ENCODE measurements at places on chromosomes 13 and 19.

GRCh38 chr13:96533408-96533807, 443.5 kb downstream of the HS6ST3 start:
- no peak for DNase-seq

GRCh38 chr19:3296034-3296433, 70.3 kb upstream of the NFIC start:
- no peak for DNase-seq

DNA sequence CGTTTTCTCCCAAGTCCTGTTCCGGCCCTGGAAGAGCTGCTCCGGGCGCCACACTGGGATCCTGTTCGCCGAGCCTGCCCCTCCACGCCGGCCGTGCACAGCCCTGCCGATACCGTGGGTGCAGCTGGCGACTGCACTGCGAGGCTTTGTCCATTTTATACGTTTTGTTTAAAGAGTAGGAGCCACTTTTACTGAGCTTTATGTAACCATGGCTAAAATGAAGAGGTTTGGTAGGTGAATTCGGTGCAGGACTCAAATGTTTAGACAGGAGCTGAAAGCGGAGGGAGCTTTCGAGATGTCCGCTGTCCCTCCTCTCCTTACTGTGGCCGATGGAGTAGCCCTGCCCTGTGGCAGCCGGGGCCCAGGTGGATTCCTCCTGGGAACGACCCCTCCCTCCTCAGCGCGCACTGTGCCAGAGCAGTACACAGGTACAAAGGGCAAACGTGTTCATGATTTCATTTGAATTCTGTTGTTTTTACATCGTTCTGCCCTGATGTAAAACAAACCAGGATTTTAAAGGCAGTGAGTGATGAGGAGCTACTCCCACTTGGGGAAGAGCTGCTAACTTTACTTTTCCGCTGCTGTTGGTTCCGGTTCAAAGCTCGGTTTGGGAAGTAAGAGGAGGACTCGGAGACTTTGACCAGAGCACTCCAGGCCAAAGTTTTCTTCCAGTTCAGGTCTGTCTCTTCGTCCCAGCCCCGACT, 1.7 kb downstream of the COL4A2 start:
- DNase-seq, result no peak

- DNase-seq, result no peak
Measured at GRCh38 chr19:17522988-17523872, 11.8 kb downstream of the PGLS start.

GRCh38 chr19:36973021-36973843, 57.1 kb downstream of the ZNF568 start:
- no peak for DNase-seq

DNA sequence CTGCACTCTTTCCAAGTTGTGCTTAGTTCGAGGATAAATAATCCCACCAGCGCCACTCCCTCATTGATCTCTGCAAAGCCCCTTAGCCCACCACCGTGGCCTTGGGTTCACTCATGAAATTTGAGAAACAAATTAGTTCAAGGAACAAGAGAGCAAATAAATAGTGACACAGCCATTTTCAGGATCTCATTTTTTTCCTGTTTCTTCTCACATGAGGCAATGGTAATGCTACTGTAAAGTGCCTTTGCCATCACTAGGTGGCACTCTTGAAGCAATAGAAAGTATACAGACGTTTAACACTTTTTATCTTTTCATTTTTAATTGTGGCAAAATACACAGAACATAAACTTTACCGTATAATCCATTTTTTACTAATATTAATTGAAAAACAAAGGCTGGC, 76.8 kb upstream of the ZNF835 start:
- DNase-seq, result peak; percentile 47

GRCh38 chr13:71922194-71922593, 55.2 kb upstream of the DACH1 start:
- no peak for DNase-seq

DNA sequence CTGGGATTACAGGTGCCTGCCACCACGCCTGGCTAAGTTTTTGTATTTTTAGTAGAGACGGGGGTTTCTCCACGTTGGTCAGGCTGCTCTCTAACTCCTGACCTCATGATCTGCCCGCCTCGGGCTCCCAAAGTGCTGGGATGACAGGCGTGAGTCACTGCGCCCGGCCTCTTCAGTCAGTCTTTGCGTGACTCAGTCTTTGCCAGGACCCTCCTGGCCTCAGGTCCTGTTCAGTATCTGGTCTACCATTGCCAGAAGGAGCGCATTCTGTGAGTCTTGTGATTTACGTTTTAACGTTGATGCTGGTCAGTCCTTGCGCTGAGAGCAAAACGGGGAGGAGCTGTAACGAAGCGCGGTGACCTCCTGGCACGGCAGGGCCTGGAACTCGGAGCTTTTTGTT, 7.6 kb upstream of the HMG20B start:
- peak; percentile 46 for DNase-seq

DNA sequence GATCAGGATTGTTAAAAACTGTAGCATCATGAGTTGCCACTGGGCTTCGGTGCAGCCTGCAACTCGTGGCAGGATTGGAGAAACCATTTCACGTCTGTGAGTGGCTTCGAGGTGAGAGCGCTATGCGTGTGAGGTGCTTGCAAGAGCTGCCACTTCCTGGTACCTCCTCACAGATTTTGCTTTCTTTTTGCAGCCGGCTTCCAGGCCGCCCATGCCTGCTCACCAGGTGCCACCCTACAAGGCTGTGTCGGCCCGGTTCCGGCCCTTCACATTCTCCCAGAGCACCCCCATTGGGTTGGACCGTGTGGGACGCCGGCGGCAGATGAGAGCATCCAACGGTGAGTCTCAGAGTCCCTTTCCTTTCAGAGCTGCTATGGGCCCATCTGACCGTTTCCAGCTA, 57.9 kb upstream of the C1QTNF9 start:
- no peak for DNase-seq

DNA sequence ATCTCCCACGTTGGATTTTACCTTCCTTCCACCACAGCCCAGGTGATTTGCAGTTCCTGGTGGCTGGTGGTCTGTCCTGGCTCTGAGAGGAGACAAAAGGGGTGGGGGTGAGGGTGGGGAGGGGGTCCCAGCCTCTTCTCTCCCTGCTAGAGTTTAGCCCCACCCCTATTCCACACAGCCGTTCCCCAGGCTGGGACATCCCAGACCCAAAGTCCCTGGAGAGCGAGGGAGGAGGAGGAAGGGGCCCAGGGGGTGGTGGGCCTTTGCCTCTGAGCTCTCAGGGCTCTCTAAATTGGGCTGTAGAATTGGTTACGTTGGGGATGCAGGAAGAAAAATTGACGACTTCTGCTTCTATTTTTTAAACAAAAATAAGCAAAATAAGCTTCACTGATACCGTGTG, 81.9 kb downstream of the SLC6A16 start:
- no peak for DNase-seq

GRCh38 chr19:37227996-37228395, 10.0 kb downstream of the ZNF383 start:
- no peak for DNase-seq

DNA sequence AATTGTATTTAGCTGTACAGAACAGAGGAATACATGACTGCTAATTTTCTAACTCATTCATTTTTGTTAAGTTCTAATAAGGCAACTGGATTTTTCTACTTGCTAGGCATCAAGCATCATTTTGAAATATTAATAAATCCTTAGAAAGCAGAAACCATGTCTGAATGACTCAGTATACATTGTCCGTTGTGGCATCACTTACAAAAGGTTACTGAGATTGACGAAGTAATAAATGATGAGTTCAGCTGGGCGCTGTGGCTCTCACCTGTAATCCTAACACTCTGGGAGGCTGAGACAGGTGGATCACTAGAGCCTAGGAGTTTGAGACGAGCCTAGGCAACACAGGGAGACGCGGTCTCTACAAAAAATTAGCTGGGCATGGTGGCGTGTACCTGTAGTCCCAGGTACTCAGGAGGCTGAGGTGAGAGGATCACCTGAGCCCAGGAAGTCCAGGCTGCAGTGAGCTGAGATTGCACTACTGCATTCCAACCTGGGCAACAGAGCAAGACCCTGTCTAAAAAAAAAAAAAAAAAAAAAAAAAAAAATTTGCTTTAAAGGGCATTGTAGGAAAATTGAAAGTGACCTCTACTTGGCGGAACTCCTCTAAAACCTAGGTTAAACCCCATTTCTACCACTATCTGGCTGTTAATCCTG, 36.6 kb downstream of the LHFPL6 start:
- DNase-seq, result no peak

- DNase-seq, result no peak
Measured at GRCh38 chr13:25910991-25911419, 140.8 kb downstream of the SHISA2 start.

DNA sequence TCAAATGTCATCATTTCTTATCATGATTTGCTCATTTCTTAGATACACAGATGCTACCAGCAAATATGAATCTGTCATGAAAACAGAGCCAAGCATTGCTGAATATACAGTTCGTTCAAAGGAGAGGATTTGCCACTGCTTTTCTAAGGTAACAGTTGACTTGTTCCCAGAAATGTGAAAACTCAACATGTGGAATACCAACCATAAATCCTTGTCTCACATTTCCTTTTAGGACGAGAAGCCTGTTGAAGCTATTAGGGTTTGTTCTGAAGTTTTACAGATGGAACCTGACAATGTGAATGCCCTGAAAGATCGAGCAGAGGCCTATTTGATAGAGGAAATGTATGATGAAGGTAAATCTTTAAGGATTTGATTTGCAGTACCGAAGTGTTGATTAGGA, 86.7 kb downstream of the DNAJC3 start:
- DNase-seq, result no peak

DNA sequence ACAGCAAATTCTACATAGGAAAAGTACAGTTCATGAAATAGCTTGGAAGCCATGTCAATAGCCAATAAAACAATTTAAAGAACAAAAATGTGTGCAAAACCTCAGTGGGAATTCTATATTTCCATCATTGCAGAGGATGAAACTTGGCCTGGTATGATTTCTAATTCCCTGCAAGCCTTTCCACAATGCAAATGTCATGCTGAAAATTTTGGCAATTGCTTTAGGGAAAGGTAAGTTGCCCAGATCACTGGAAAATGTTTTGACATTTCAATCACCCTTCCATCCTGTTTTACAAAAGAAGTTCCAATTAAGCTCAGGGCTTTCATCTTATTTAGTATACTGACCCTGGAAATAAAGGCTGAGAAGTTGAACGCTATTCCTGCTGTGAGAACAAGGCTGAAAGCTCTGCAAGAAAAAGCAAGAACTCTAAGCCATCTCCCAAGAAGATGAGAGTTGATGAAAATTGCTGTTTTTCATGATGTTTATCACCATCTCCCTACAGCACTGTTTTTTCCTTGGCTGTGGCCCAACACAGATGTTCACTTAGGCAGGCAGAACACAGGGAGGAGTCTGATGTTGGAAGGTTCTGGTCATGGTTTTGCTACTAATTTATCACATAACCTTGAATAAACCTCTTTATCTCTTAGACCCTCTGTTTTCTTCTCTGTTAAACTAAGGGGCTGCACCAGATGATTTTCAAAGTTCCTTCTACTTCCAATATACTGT, 263.7 kb downstream of the KCTD12 start:
- DNase-seq, result no peak

GRCh38 chr13:44755872-44756271, 179.7 kb upstream of the TSC22D1 start:
- DNase-seq, result peak; percentile 18

DNA sequence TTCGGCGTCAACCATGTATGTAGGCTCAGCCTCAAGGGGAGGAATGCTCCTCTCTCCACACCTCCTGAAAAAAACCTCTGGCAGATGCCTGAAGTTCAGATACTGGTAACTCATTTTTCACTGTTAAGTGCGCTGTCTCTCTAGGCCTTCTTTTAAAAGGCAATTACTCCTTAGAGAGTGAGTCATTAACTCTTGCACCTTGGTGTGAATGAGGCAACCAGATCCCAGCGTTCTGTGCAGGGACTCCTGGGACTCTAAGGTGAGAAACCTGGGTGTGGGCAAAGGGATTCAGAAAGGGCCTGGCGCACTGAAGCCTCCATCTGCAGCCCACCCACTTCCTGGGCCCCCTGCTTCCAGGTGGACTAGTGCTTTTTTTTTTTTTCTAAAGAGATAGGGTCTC, 71.7 kb downstream of the SIAH3 start:
- DNase-seq, result no peak

GRCh38 chr13:51595416-51595815, 11.2 kb downstream of the WDFY2 start:
- DNase-seq, result no peak

- no peak for DNase-seq
Measured at GRCh38 chr19:16590876-16591802, 18.9 kb upstream of the SLC35E1 start.

DNA sequence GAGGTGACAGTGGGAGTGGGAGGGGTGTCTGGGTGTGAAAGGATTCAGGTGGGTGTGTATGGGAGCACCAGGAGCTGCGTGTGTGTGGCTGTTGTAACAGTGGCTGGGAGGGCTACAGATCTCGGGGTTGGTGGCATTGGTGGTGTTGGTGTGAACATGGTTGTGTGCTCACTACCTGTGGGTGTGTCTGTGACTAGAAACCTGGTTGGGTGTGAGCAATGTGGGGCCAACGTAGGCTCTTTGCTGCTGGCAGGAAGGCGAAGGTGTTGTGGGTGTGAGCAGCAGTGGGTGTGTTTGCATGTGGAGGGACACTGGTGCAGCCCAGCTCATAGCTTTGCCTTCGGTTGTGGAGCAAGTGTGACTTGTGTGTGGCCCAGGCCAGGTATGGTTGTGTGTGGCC, 3.7 kb upstream of the NR2C2AP start:
- no peak for DNase-seq

- DNase-seq, result peak; percentile 30
Measured at GRCh38 chr13:41456768-41457588, at the start of gene RGCC. RGCC (plus strand) TSS chr13:41457550; CDS start chr13:41457708, 158 bp downstream.

DNA sequence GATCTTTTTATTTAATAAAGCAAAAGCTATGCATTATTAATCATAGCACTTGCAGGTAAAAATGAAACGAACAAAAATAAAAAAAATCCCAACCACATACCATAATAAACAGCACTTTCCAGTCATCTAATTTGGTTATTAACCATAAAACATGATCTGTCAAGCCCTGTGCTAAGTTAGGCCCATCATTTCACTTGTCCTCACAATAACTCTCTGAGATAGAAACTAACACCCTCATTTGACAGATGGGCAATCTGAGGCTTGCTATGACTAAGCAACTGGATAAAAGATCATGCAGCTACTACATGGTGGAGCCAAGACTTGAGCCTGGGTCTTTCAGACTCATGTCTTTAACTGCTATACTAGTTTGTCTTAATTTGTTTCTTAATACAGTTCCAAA, 21.8 kb downstream of the PROSER1 start:
- DNase-seq, result no peak

- peak; percentile 59 for DNase-seq
Measured at GRCh38 chr19:54207983-54208783, 7.5 kb downstream of the RPS9 start.

DNA sequence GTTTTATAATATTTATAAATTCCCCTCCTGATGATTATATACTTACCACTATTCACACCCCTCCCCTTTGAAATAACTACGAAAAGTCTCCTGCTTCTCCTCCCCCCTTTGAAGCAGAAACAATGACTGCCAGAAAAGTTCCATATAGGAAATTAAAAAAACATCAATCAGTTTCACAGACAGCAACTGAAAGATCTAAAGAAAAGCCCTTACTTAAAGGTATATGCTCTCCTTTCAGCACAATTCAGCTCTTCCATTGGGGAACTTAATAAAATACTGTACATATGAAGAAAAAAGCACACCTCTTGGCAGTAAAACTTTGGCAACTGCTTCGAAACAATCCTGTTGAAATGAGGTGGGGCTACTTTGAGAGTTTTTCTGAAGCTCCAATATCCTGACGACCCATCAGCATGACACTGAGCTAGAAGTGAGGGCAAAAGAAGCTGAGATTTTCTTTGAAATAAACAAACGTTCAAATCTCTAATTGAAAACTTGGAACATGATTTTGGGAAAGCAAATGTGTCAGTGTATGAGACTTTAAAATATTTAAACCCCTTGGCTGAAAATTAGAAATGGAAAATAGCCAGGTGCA, 147.6 kb upstream of the RXFP2 start:
- no peak for DNase-seq
